ENCODE measurements at places on chromosomes 12 and 14.

- DNase-seq, result peak; percentile 69
These were observed at the start of gene TPH2 for GRCh38 chr12:71938728-71939385. Gene TPH2, plus strand, starts transcription at chr12:71938845. Its CDS starts 142 bp downstream, at chr12:71938987.

DNA sequence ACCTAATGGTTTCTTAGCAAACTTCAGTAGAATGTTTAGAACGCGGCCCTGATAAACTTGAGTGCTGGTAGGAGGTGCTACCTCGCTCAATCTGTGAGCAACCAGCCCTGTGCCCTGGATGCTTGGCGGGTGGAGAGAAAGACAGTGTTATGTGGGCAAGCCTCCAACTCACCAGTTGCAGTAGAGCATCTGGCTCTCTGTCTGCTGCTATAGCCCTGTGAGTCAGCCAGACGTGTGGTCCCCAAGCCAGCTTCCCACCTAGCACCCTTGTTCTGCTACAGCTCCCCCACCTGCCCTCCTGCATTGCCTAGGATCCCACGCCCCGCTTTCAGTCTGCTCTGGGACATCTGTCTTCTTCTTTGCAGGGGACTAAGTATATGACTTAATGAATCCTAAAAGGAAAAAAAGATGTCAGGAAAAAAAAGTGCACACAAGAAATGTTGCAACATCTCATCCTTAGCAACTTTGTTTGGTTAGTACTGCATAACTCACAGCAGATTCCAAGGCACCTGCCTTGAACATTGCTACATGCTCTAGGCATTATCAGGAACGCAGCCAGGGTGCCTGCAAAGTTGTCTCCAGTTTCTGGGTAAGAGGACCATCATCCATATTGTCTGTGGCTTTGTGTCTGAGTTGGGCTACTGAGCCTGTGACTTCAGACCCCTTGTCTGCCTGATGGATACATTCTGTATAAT, 13.6 kb downstream of the SNRNP35 start:
- peak; percentile 71 for DNase-seq

DNA sequence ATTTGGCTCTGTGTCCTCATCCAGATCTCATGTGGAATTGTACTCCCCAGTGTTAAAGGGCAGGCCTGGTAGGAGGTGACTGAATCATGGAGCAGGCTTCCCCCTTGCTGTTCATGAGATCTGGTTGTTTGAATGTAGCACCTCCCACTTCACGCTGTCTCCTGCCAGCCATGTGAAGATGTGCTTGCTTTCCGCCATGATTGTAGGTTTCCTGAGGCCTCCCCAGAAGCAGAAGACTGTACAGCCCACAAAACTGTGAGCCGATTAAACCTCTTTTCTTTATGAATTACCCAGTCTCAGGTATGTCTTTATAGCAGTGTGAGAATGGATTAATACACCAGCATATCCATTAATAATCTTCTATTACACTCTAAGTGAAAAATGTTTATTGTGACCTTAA, 70.2 kb downstream of the BAZ1A start:
- no peak for DNase-seq

DNA sequence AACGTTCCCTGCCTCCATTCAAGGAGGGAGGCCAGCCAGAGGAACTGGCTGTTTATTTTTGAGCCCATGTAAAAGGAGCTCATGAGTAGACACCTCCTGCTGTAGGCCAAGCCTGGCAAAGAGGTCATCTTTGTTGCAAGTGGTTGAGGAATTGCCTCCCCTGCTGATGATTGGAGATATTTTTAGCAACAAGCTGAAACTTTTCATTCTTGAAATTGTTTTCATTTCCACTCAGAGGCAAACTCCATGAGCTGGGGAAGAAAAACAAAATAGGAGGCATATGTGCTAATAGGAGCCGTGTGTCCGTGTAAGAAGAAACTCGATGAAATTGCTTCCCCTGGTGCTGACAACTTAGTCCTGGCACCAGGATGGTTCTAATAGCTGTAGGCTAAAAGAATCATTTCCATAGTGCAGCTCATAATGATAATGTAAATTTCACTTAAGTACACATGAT, 440.1 kb upstream of the FAR2 start:
- peak; percentile 59 for DNase-seq

DNA sequence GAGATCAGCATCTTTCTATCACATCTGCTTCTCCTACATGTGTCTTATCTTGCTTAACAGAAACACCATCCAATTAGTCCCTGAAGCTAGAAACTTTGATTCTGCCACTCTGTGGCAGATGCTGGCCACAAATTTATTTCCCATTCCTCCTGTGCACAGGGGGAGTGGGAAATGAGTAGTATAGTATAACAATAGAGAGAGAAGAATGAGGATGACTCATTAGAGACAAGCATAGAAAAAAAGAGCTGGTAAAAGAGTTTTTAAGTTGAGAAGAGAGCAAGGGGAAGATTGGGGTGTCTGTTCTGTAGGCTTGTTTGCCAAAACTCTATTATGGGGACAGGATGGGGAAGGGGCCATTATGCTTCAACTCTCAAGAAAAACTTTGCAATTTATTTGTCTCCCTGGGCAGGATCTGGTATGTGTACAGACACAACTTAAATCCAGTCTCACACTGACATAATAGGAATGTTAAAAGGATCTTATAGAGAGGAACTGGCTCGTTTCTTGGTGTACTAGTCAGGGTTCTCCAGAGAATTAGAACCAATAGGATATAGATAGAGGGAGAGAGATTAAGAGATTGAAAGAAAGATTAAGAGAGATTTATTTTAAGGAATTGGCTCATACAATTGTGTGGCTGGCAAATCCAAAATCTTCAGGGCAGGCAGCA, 142.6 kb upstream of the CPSF6 start:
- DNase-seq, result peak; percentile 14

DNA sequence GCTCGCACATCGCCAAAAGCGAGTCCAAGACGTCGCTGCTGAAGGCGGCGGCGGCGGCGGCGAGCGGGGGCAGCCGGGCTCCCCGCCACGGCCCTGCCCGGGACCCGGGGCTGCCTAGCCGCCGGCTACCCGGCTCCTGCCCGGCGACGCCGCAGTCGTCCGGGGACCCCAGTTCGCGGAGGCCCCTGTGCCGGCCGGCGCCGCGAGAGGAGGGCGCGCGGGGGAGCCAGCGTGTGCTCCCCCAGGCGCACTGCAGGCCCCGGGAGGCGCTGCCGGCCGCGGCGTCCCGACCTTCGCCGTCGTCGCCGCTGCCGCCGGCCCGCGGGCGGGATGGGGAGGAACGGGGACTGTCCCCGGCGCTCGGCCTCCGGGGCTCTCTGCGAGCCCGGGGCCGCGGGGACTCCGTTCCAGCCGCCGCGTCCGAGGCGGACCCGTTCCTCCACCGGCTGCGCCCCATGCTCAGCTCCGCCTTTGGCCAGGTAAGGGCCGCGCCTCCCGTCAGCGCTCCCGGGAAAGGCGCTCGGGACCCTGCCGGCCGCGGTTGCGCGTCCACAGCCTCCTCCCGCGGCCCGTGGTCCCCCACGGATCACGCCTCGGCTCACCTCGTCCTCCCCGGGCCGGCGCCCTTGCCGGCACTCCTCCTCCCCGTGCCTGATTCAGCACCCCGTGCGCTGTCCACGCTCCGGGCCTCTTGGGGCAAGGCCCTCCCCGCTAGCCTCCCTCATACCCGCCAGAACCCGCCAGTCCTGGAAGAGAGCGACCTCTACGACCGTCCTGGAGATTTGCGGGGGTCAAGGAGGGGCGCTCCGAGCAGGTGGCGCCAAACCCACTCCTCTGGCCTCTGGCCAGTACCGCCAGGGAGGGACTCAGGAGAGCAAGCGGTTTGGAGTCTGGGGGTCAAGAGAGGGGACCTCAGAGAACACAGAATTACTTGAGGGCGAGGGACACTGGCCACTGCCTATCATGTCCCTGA, 721 bp downstream of the CABP1 start:
- peak; percentile 29 for DNase-seq

All from brain microvascular endothelial cell (primary cell).